ENCODE measurements at places on chromosomes 2 and 18. TPM values are rescaled to one million over a fixed set of nuclear protein-coding genes. Genes with fewer than 3 reads are reported as not detected.

DNA sequence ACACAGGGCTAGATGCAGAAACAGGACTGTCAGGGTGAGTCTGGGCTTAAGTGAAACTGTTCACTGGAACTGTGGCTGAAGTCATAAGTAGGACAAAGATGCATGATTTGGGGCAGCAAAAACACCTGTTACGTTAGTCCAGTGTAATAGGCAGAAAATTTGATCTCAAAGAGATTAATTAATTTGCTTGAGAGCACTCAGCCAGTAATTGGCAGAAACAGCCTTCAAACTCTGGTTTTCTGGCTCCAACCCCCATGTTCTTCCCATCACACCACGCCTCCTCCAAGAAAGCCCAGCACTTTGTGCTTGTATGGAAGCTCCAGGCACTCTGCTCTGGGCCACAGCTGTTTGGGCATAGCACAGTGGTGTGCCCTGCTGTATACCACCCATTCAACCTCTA lies 54.0 kb downstream of the CNTNAP5 start:
- no peaks in the 10 kb centered on the region for H3K4me1 ChIP-seq
- no peak overlapping the region for H3K4me3 ChIP-seq
- no peaks in the 10 kb centered on the region for H3K36me3 ChIP-seq

DNA sequence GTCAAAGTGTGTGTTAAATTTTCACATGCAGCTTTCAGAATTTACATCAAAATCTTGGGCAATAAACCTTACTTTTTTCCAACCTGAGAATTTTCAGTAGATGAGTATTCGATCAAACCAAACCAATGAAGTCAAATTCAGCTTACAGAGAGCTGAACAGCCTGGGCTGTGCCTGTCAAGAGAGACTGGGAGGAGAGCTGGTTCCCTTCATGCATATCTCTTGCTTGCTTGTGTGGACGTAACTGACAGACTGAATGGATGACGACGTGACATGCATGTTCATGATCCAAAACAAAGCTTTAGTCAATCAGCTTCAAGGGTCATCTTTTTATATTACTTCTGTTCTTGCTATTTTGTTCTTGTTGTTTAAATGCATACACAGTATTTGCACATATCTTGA lies 145.2 kb downstream of the GALNT3 start:
- H3K4me1 ChIP-seq = no peaks in the 10 kb centered on the region
- no peak for DNase-seq
- H3K27ac ChIP-seq = no peak overlapping the region
- H3K27me3 ChIP-seq = no peaks in the 10 kb centered on the region
- no peak overlapping the region for H3K4me3 ChIP-seq
- no peaks in the 10 kb centered on the region for H3K36me3 ChIP-seq

DNA sequence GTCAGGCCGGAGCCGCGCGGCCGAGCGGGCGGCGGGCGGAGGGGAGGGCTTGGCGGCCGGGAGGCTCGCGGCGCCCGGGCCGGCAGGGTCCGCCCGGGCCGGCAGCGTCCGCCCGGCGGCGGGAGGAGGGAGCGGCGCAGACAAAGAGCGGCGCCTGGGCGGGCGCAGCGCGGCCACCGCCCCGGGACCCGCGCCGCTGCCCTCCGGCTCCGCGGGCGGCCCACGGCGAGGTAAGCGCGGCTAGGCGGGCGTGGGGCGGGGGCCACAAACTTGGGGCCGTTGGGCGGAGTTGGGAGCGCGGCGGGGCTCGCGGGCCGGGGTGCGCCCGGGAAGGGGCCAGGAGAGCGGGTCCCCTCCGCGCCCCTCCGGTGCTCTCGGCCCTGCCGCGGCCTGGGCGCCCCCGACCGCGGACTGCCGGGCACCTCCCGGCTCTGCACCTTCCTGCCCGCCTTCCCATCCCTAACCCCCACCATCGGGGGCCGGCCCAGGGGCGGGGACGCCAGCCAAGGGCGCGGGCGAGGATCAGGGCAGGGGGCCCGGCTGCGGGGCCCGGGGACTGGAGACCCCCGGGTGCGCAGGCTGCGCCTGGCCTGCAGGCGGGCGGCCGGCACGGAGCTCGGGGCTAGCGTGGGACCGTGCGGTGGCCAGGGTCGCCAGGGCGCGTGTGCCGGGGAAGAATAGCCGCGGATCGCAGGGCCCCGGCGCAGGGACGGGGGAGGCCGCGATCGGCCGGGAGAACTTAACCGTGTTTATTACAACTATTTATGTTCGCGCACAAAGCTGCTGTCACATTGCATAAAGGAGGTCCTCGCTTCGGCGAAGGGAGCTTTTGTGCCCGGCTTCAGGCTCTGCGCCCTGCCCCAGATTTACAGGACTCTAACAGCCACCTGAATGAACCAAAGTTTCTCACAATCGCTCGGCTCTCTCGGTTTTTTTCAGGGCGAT lies at the start of gene NCK2:
Gene NCK2 (plus strand): TSS at position 4 of the 945 bp plus-strand sequence. CDS start 110,152 bp downstream, outside the sequence.
- H3K36me3 ChIP-seq = peaks cover 46% of the 10 kb centered on the region
- H3K27ac ChIP-seq = peak within 1 kb of the TSS; percentile 94
- H3K27me3 ChIP-seq = peaks cover 7% of the 10 kb centered on the region

DNA sequence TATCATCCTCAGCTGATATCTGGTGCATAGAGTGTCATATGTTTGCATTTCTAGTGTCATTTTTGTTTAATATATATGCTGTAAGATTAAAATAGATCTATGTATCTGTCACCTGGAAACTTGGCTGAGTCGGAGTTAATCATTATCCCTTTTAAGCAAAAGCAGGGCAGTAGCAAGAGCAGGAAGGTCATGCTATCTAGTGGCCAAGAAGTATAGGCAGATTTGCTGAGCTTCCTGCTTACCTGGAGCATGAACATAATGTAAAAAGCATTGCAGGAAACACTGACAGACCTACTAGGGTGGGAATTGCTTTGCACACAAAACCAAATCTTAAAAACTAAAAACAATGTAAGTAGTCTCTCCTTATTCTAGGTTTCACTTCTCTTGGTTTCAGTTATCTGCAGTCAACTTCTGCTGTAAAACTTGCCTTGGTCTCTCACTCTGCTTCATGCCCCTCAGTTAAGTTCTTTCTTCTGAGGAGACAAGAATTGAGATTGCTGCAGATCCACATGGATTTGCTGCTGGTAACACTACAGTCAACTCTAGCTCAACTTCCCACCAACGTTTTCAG lies 295.3 kb downstream of the CDH7 start:
- no peak overlapping the region for H3K27ac ChIP-seq
- no peak overlapping the region for H3K4me3 ChIP-seq
- DNase-seq = peak; percentile 6
- no peaks in the 10 kb centered on the region for H3K36me3 ChIP-seq

GRCh38 chr2:204353823-204354222 lies 191.5 kb upstream of the PARD3B start:
- H3K27me3 ChIP-seq = no peaks in the 10 kb centered on the region
- H3K27ac ChIP-seq = no peak overlapping the region
- H3K36me3 ChIP-seq = no peaks in the 10 kb centered on the region
- H3K4me1 ChIP-seq = no peaks in the 10 kb centered on the region
- DNase-seq = no peak

DNA sequence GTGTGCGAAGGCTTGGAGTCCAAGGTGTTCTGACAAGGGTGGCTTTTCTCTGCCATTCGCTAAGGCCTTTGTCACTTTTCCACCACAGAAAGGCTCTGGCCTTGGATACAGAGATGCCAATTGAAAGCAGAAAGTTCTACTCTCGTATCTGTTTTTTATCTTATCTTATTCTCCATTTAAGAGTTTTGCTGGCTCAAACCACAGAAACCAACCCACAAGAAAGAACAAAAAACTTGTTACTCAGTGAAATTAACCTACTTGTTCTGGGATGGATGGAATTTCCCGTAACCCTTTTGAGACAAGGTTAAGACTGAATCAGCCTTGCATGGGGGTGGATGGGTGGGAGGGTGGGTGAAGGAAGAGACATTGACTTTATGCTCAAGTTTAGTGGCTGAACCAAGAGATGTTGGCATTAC lies 221.7 kb downstream of the CDH20 start:
- no peaks in the 10 kb centered on the region for H3K36me3 ChIP-seq
- DNase-seq = no peak
- no peak overlapping the region for H3K4me3 ChIP-seq
- no peak overlapping the region for H3K27ac ChIP-seq
- no peaks in the 10 kb centered on the region for H3K27me3 ChIP-seq

DNA sequence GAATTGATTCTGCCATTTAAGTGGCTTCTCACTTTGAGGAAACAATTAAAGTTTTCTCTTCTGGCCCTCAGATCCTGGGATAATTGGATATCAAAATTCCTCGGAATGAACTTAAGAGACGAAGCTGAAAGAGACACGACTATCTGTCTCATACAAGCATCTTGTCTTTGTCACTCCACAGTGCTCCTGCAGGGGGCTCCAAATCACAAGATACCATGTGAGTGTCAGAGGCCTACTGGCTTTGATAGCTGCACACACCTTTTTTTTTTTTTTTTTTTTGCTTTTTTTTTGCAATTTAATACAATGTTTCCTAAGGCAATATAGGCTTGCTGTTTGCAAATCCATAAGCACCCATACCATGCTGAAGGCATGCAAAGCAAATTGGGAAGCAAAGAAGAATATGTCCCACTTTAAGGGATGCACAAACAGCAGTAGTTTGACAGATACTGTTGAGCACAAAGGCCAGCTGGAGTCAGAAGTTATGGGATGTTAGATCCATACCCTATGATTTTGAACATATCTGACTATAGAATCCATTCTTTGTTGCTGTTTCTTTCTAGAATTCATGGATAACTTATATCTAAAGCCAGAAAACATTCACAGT lies 109.0 kb upstream of the CBLN2 start:
- no peaks in the 10 kb centered on the region for H3K27me3 ChIP-seq
- H3K4me3 ChIP-seq = no peak overlapping the region
- H3K4me1 ChIP-seq = no peaks in the 10 kb centered on the region
- DNase-seq = peak; percentile 56

- no peak for DNase-seq
- H3K4me3 ChIP-seq = no peak overlapping the region
- H3K4me1 ChIP-seq = peaks cover 8% of the 10 kb centered on the region
- H3K36me3 ChIP-seq = no peaks in the 10 kb centered on the region
These were observed 41.3 kb upstream of the SLC1A4 start for GRCh38 chr2:64947885-64948284.

DNA sequence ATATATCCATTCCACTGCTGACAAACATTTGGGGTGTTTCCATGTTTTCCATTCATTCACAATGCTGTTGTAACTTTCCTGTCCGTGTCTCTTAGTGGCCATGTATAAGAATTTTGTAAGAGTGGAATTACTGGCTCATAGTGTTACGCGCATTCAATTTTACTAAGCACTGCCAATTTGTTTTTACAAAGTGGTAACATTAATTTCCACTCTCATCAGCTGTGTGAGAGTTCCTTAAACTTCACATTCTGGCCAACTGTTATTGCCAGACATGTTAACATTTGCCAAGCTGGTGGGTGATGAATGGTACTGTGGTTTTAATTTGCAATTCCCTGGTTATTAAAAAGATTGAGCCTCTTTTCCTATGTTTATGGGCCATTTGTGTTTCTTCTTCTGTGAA lies 134.2 kb downstream of the DTNB start:
- DNase-seq = no peak
- no peak overlapping the region for H3K27ac ChIP-seq
- H3K27me3 ChIP-seq = no peaks in the 10 kb centered on the region
- no peaks in the 10 kb centered on the region for H3K4me1 ChIP-seq

GRCh38 chr2:231361701-231362554 lies 33.6 kb upstream of the B3GNT7 start:
- H3K4me3 ChIP-seq = no peak overlapping the region
- no peak overlapping the region for H3K27ac ChIP-seq
- H3K36me3 ChIP-seq = peaks cover 11% of the 10 kb centered on the region
- no peaks in the 10 kb centered on the region for H3K27me3 ChIP-seq
- no peak for DNase-seq

- H3K4me1 ChIP-seq = no peaks in the 10 kb centered on the region
- H3K27ac ChIP-seq = no peak overlapping the region
- DNase-seq = no peak
- no peaks in the 10 kb centered on the region for H3K36me3 ChIP-seq
These were observed 11.2 kb downstream of the EFR3B start for GRCh38 chr2:25053041-25053440.

DNA sequence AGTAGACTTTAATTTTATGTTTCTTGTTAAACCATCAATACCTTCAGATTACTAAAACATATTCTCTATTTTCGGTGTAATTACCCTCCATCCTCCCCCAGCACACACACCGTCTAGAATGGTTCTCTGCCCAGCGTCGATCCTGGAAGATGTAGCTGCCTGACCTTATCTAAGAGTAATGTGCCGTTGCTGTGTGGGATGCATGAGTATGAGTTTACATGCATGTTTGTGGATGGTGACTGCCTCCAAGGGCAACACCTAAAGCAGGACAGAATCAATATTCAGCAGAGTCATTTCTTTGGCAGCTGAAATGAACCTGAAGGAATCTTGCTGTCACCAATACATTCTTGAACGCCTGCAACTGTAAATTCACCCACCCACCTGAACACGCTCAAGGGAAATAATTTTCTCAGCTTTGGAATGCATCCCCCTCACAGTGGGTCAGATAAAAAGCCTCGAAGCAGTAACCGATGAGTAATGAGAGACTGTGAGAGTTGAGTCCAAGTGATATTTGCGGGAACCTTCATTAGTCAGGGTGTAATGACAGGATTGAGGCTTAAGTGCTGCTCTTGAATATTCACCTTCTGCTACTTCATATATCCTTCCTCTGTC lies 155.8 kb upstream of the RND3 start:
- no peaks in the 10 kb centered on the region for H3K36me3 ChIP-seq
- H3K27me3 ChIP-seq = no peaks in the 10 kb centered on the region
- no peak overlapping the region for H3K27ac ChIP-seq
- no peak overlapping the region for H3K4me3 ChIP-seq
- no peak for DNase-seq

- H3K4me3 ChIP-seq = no peak overlapping the region
- peaks cover 6% of the 10 kb centered on the region for H3K36me3 ChIP-seq
- H3K4me1 ChIP-seq = peaks cover 38% of the 10 kb centered on the region
- no peaks in the 10 kb centered on the region for H3K27me3 ChIP-seq
- DNase-seq = no peak
- H3K27ac ChIP-seq = peak overlapping the region; percentile 8
These were observed 152.2 kb downstream of the PHLPP1 start for GRCh38 chr18:62867534-62867933.

The IMP4 gene
- total RNA-seq = 89.4 TPM

The CHRNG gene
- total RNA-seq = not detected

The MSTN gene
- total RNA-seq = 0.24 TPM

The ITGA4 gene
- 0.33 TPM for total RNA-seq

The NT5C1B gene
- not detected for total RNA-seq

The TSHZ1 gene
- total RNA-seq = 10.8 TPM
